ENCODE measurements at places on chromosomes 13 and 19.

DNA sequence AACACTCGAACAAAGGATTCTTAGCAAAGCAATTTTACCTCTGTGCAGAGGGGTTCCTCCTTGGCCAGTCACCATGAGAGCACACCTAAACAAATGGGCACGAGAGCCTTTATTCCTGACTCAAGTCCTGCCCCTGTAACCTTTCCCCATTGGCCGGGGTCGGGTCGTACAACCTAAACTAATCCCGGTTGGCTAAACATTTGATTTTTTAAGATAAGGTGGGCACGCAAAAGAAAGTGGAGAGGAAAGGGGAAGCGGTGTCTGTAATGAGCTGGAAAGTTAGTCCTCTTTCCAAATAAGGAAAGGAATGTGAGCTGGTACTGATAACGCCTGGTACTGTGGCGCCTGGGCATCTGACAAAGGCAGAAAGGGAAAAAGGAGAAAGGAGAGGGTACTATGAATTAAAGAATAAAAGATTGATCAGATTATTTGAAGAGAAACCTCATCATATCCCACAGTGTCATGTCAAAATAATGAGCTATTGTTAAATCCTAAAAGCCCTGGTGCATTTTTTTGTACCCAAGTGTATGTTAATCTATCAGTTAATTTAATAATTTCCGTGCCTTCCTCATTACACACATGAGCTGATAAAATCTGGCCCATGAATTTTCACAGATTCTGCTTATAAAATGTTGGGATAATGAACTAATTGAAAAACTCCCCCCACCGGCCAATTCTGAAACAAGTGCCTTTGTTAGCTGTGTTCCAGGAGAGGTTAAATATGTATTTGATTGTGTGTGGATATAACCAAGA, 335.7 kb downstream of the RFC3 start:
- DNase-seq: no peak

- DNase-seq: no peak
Observed at GRCh38 chr19:18985257-18985656, 44.2 kb upstream of the HOMER3 start.

GRCh38 chr13:24606486-24607170, 73.6 kb upstream of the ATP12A start:
- no peak for DNase-seq

GRCh38 chr13:50708461-50708860, 135.0 kb downstream of the DLEU7 start:
- DNase-seq: no peak

- DNase-seq: no peak
Observed at GRCh38 chr13:23462815-23463559, 29.5 kb upstream of the SACS start.

All from endodermal cell (in vitro differentiated cells).